ENCODE measurements at places on chromosomes 4 and X. TPM values are rescaled to one million over a fixed set of nuclear protein-coding genes. Genes with fewer than 3 reads are reported as not detected.

PRDM5 gene
- 11.4 TPM for total RNA-seq

CCSER1 gene
- total RNA-seq: not detected

GPRIN3 gene
- total RNA-seq: not detected

AR gene
- total RNA-seq: 13.0 TPM

PSAPL1 gene
- total RNA-seq: not detected
